ENCODE measurements at places on chromosomes 11 and 22.
A peak's percentile ranks its signal among the peaks of the same experiment; 100 is the strongest.

- no peak for DNase-seq
Measured at GRCh38 chr11:72140661-72141060, 5.1 kb downstream of the FOLR3 start.

GRCh38 chr11:46347637-46348311, 511 bp downstream of the DGKZ start:
- no peak for DNase-seq

GRCh38 chr22:24973872-24974271, 21.4 kb downstream of the KIAA1671 start:
- no peak for DNase-seq

DNA sequence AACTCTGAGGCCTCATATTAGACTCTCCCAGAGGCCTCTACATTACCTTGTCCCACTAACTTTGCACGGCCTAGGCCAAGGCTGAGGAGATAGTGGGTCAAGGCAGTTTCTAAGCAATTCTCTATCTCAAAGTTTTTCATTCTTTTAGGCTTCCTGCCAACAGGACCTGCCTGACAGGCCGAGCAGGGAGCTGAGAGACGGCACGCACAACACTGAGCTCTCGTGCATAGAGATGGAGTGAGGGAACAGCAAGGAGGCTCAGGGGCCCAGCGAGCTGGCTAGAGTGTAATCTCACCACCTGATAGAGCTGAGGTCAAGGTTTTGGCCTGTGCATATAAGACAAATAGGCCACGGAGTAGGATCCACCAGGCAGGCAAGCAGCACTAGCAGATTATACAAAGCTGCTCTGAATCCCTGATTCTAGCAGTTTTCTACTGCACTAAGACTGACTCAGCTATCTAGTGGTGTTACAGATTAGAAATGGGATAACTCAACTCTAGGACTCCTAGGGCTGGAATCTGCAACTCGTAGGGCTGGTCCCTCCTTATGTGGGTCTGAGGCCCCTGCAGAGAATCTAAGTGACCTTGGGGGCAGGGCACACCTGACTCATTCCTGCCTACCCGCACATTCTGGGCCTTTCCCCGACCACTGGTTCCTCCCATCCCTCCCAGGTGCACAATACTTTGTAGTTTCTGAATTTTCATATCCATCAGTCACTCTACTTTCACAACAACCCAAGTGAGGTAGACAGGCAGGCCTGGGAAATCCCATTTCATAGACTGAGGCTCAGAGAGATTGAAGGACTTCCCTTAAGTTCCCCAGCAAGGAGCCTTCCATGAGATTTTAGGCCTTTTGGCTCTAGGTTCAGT, 1.7 kb downstream of the CYB5R2 start:
- DNase-seq = no peak

DNA sequence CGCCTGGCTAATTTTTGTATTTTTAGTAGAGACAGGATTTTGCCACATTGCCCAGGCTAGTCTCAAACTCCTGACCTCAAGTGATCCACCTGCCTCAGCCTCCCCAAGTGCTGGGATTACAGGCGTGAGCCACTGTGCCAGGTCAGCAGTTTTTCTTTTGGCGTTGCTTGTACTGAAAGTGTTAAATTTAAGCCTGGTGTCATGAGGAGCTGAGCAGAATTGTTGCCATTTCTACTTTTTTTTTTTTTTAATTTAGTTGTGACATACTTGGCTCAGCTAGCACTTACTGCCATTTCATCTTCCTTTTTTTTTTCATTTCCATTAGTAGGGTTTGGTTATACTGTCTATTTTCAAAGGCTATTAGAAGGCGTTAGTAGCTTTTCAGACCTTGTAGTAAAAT, 10.7 kb downstream of the TAB1 start:
- no peak for DNase-seq

DNA sequence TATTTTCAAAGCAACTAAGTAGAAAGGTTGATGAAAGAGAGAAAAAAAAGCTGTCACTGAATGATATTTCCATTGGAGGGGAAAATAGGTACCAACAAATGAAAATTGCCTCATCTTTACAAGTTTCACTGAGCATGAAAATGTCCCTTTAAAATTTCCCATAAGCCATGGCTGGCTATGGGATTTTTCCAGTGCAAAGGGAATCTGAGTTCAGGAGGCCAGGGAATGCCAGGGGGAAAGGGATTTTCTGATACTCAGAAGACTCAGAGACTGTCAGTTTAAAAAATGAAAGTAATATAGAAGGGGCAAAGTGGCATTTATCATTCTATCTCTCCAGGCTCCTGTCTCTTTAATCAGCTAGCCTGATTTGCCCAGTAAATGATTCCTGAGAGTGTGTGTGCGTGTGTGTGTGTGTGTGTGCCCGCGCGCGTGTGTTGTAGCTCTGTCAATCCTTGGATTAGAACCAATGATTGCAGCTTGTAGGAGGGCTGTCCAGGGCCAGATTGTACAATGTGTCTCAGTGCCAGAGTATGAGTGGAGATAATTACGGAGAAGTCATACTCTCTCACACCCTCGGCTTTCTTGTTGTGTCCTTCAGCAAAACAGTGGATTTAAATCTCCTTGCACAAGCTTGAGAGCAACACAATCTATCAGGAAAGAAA, at the start of gene NTM:
Gene NTM (plus strand): TSS at position 526 of the 662 bp plus-strand sequence.
- no peak for DNase-seq

- DNase-seq = no peak
Measured at GRCh38 chr11:35058669-35059434, 80.1 kb upstream of the CD44 start.

- DNase-seq = no peak
Measured at GRCh38 chr11:129374993-129375750, 476 bp upstream of the BARX2 start.

DNA sequence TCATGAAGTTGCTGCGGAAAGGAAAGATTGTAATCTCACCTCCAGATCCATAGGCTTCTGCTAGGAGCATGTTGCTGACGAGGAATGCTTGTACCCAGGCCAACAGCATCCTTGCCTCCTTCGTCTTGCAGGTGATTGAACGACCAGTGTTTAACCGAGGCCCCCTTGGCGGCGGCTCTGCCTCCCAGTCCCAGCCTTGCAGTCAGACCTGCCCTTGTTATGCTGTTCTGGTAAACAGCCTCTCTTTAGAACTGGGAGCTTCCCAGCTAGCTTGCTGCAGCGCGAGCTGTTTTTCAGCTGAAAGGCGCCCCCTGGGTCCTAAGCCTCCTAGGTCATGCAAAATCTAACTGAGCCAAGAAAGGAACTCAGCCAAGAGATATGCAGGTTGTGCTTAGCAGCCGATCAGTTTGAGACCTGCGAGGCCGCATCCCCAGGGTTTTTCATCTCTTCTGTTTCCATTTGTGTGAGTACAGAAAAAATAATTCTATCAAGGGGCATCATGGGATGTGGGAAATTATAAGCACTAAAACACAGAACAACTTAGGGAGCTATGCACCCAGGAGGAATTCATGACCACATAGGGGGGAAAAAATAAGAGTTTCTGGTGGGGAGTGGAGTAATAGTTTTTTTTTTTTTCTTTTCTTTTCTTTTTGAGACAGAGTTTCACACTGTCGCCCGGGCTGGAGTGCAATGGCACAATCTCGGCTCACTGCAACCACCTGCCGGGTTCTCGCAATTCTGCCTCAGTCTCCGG, at the start of gene PIK3IP1:
Gene PIK3IP1 (minus strand): TSS at position 253 of the 754 bp plus-strand sequence. CDS start 144 bp downstream, at position 109.
- no peak for DNase-seq

- DNase-seq = peak; percentile 13
Measured at GRCh38 chr11:22192642-22193347, at the start of gene ANO5. ANO5 (plus strand) TSS chr11:22193085; CDS start chr11:22193493, 408 bp downstream.

- no peak for DNase-seq
Measured at GRCh38 chr22:40720538-40721256, 41.4 kb downstream of the MCHR1 start.

DNA sequence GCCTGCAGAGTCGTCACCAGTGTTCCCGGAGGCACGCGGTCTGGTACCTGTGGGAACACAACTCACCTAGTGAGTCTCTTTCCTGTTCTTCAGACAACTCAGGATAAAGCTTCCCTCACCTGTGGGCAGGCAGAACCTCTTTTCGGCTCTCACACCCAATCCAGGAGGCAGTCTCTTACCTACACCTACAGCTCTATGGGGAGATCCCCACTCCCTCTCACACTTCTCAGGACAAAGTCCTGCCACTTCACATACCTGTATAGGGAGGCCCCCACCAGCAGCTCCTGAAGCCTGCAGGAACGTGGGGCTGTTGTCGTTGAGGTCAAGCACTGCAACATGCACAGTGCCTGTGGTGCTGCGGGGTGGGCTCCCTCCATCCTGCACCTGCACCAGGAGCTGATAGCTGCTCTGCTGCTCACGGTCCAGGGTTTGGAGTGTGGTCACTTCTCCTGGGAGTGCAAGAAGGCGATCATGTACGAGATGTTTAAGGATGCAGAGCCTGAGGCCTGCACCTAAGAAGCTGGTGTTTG, 12.2 kb upstream of the TPP1 start:
- no peak for DNase-seq

DNA sequence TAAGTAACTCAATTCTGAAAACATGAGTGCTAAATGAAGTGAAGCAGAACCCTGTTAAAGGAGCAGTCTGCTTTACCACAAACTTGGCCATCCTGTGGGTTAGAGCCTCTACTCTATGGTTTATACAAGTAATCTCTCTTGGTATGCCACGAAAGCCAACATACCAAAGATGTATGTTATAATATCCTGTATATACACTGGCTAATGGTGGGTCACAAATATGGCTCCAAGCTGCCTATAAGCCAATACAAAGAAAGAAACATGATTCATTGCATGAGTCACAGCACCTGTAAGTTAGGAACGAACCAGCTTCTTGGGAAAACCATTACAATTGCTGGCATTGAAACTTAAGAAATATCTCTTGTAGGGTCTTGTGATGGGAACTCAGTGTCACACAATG, 16.1 kb downstream of the XRRA1 start:
- DNase-seq = no peak

GRCh38 chr22:46528121-46528610, 9.3 kb downstream of the CELSR1 start:
- no peak for DNase-seq

- no peak for DNase-seq
Measured at GRCh38 chr11:72546866-72547265, 112.5 kb upstream of the CLPB start.

Data from cortex of kidney (tissue), 1 donor.